ENCODE measurements at places on chromosomes 11 and 22.

GRCh38 chr11:45830596-45830995, 16.7 kb upstream of the CRY2 start:
- DNase-seq = no peak

DNA sequence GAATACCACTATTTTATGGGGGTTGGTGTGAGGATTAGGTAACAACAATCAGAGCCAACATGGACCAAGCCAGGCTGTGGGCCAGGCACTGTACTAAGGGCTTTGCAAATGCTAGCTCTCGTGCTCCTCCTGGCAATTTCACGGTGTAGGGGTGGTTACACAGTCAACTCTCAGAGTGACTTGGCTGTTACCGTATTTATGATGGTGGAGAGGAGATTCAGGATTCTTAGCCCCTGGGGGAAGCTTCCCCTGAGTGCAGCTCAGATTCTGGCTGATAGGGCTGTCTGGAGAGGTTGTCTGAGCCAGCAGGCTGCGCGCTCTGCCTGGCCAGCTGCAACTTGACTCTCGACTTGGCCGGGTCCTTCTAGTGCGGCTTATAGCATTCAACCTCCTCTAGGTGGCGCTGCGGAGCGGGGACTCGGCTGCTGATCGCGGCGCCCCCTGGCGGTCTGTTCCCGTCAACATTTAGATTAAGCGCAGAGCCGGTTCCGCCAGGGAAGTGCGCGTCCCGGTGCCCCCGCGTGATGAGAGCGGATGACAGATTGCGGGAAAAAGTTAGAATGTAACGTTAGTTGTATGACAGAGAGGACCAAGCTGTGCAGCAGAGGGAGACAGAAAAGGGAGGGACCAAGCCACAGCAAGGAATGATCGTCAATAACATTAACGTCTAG, 4.5 kb upstream of the NCF4 start:
- DNase-seq = peak; percentile 76

DNA sequence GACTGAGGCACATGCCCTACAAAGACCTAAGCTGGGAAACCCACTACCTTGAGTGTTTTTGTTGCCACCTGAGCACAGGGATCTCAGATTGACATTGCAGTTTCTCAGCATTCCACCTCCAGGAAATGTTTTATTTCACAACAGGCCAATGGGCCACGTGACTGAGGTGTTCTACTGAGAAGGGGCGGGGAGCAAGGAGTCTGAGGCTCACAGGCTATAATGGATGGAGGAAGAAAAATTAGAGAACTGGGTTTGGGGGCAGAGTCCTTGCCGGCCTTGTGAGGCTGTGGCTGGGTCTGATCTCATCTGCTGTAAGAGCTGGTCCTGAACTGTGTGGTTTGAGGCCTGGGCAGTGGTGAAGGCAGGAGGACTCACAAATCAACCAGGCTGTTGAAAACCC, 40.7 kb downstream of the ZNF202 start:
- no peak for DNase-seq

DNA sequence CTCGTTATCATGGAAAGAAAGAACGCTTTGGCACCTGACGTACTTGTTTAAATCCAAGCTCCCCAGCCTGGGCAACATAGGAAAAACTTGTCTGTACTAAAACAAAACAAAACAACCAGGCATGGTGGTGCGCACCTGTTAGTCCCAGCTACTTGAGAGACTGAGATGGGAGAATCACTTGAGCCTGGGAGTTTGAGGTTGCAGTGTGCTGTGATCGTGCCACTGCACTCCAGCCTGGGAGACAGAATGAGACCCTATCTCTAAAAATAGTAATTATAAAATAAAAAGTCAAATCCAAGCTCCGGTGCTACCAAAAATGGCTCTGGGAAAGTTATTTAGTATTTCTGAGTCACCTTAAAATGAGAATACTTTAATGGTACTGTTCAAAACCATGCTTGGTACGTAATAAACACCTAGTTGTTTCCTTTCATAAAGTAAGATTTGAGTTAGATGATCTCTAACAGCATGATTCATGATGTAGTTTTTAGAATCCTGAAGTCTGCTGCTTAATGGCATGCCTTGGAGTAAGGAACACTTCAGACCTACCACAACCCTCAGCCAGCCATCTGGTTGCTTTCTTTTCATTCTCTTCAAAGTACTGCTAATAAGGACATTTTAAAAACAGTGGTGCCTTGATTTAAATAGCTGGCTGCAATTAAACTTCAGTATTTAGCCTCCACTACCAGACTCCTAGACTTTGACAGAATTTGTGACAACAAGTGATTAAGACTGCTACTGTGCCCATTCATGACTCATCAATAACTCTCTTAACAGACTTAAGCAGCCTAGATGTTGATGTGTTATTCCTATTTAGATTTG, 8.4 kb downstream of the PPME1 start:
- DNase-seq = peak; percentile 16

DNA sequence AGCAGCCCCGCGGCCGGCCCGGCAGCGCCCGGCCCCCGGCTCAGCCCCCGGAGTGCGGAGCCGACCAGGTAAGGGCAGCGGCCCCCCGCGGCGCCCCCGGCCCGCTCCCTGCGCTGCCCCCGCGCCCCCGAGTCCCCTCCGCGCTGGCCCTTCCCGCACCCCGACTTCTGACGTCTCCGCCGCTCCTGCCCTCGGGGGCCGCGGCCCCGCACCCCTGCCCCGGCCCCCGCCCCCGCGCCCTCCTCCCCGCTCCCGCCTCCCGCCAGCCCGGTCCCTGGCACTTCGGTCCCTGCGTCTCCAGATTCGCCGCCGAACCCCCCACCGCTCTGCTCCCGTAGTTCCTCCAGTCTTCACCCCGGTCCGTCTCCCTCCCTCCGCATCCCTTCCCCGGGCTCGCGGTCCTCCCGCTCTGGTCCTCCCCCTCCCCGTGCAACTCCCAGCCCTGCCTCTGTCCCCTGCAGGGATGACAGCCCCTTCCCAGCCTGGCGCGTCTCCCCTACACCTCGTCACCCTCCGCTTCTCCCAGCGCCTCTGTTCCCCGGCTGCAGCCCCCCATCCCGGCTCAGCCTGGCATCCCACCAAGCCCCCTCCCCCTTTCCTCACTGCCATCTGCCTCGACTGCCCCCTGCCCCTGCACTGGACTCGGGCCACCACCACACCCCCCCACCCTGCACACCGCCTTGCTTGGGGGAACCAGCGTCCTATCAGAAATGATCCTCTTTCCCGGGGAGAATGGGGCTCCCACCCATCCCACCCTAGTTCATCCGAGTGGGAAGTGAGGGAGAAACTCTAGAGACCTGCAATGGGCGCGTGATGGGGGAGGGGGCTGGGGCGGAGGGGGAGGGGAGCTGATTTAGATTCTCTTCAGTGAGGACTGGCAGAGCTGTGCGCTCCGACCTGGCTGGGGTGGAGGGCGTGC, 531 bp downstream of the GRIK4 start:
- no peak for DNase-seq

GRCh38 chr11:120211522-120212258, 858 bp downstream of the OAF start:
- no peak for DNase-seq

DNA sequence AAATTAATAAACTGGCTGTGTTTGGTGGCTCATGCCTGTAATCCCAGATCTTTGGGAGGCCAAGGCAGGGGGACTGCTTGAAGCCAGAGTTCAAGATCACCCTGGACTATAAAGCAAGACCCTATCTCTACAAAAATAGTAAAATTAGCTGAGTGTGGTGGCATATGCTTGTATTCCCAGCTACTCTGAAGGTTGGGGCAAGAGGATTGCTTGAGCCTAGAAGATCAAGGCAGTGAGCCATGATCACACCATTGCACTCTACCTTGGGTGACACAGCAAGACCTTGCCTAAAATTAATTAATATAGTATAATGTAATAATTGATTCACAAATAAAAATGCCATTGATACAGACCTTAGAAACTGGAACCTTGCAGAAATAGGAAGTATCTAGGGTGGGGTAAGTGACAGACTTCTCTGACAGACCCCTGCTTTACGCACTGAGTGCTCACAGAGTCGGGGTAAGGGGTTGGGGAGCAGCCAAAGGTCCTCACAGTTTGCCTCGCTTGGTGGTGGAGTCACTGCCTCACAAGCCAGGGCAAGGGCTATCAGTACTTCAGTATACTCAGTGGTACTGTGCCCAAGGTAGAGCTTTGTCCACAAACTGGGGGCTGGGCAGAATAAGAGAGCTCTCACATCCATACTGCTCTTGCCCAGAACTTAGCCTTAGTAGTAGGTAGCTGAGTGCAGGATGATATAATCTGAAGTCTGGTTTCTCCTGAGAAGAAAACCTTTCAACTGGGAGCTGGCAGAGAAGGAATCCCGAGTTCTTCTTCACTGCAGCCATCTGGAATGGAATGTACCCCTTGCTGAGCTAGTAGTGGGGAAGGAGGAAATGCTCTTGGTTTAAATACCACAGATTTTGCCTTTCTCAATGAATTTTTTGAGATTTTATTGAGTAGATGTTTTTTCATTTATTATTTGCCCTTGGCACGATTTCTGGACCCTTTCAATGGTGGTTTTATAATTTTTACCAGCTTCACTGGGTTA, 65.5 kb downstream of the EMSY start:
- DNase-seq = peak; percentile 75

- DNase-seq = no peak
These were observed 457 bp downstream of the RNF141 start for GRCh38 chr11:10540546-10540914.

DNA sequence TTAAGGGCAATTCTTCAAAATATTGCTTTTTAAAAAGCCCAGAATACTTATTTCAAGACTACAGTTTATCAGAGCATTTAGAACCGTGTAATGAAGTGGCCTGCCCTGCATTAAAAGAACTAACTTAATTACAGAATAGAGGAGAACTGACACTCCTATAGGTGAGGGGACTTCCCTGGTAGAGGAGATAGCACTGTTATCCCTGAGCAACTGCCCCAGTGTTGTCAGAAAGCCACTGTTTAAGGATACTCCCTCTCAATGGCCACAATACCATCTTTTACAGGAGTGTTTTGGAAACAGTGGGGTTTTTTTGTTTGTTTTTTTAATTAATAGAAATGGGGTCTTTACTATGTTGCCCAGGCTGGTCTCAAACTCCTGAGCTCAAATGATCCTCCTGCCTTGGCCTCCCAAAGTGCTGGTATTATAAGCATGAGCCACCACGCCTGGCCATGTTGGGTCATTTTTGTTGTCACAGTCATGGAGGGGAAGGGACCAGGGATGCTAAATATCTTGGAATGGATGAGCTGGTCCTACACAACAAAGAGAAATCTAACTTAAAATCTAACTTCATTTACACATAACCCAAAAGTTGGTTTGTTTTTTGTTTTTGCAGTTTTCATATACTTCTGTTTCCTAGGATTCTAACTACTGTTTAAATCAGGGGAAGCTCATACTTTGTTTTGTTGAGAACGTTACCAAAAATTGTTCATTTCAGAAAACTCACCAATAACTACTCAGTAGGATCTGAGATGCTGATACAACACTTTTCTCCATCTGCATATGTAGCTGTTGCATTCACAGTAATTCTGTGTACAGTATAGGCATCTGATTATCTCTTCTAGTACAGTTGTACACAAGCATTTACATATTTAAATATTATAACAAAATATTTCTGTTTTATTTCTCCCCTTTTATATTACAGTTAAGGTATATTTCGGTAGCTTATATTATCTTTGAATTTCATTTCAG, 8.1 kb downstream of the RPL27A start:
- DNase-seq = no peak

GRCh38 chr11:112042161-112042960, 17.2 kb downstream of the DLAT start:
- DNase-seq = peak; percentile 51

DNA sequence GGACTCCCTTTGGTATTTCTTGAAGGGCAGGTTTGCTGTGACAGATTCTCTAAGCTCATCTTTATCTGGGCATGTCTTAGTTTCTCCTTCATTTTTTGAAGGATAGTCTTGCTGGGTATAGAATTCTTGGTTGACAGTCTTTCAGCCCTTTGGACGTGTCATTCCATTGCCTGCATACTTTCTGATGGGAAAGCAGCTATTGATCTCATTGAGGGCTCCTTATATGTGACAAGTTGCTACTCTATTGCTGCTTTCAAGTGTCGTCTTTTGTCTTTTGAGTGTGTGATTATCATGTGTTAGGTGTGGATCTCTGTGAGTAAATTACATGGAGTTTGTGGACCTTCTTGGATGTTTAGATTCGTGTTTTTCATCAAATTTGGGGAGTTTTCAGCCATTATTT, 21.9 kb downstream of the IGHMBP2 start:
- no peak for DNase-seq

DNA sequence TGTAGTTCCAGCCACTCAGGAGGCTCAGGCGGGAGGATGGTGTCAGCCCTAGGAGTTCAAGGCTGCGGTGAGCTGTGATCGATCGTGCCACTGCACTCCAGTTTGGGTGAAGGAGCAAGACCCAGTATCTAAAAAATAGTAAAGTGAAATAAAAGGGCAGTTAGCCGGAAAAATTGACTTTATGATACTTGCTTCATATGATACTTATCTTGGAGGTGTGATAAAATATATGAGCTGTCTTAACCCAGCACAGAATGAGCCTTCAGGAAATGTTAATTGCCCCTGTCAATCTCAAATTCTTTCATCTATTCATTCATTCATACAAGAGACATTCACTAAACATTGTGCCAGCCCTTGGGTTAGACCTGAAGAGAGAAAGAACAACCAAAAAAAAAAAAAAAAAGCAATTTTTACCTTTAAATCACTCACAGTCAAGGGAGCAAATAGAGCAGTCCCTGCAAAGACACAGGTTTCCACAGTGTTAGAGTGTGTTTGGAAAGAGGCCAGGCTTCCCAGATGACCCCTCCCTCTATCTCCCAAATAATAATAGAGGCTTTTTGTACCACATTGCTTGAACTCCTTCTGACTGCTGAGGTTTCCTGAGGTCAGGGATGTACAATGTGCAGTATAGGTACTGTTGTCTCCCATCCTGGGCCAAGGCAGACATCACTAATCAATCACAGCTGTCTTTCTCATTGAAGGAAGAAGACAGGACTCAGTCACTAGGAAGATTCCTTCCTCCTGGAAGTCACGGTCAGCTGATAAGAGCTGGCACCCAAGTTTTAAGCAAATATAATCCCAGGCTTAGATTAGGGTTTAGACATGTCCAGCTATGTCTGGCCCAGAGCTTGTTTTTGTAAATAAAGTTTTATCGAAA, 454.6 kb downstream of the MIAT start:
- peak; percentile 49 for DNase-seq
